ENCODE measurements at places on chromosomes 4 and X.

GRCh38 chr4:150855981-150856510 is 159.0 kb downstream of the LRBA start:
- DNase-seq = no peak

DNA sequence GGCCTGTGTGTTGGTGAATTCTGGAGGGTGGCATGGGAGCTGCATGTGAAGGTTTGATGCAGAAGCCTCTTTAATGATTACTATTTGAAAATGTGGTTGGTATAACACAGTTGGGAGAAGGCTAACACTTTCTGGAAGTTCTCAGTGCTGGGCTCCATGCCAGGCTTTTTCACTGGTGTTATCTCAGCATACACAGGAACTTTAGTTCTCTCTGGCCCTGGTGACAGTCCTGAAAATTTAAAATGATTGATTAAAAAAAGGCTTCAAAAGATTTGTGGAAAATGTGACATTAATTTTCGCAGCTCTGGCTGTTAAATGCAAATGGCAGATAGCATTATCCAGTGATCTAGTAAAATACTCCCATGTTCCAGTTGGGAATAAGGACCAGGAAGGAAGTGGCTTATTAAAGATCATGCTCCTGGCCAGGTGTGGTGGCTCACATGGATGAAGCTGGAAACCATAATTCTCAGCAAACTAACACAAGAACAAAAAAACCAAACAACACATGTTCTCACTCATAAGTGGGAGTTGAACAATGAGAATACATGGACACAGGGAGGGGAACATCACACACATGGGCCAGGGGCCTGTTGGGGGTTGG is 36.6 kb downstream of the DIPK2B start:
- no peak for DNase-seq

- DNase-seq = no peak
These were observed 82.4 kb upstream of the MYOZ2 start for GRCh38 chr4:119053245-119053644.

DNA sequence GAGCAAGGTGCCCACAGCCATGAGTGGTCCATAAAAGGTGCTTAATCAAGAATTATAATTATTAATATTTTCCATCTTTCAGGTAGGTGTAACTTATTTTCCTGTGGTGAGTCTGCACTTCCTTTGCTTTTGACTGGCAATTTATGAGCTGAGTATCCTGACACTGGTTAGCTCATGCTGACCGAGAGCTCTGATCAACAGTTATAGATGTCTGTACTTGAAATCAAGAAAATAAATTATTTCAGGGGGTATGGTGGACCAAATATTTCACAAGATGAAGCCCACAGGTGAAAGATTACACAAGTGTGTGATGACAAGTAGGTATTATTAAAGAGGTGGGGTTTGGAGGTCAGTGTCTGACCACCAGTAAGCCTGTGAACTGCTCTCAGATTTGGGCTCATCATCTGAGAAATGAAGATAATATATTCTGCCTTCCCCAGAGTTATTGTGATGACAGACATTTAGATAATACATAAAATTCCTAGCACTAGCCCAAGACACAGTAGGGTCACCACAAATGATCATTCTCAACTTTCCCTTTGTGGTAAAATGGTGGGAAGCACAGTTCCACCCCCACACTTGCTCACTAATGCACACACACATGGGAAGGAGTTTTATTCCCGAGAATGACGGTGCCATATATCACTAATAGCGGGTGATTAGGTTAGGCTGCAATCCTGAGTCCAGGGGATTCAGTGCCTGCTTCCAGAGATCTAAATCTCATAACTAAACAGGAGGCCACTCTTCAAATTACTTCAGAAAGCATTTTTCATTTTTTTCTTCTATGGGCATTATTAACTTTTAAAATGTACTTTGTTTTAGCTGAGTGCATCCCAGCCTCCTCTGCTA is 34.0 kb upstream of the PACRGL start:
- no peak for DNase-seq

- no peak for DNase-seq
These were observed 52.7 kb downstream of the MSX1 start for GRCh38 chr4:4912155-4912554.

DNA sequence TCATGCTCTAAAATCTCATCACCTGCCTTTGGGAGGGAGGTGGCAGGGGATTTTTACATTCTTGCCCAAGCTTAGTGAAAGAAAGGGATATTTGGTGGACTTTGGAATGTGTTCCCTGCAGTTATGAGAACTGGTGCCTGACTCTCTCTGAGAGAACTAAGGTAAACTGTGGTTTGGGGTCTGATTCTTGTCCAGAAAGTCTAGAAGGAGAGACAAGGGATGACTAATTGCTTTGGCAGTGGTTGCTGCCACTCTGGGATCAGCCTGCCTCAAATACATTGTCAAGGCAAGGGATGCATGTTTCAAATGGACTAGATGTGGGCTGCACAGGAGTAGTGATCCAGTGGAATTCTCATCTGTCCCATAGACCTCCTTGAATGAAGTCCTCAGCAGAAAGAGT is 115.2 kb downstream of the DDIT4L start:
- DNase-seq = no peak

- DNase-seq = no peak
These were observed 35.5 kb upstream of the PLS3 start for GRCh38 chrX:115525486-115525885.

GRCh38 chrX:52140020-52140419 is 44.7 kb upstream of the MAGED4 start:
- no peak for DNase-seq

DNA sequence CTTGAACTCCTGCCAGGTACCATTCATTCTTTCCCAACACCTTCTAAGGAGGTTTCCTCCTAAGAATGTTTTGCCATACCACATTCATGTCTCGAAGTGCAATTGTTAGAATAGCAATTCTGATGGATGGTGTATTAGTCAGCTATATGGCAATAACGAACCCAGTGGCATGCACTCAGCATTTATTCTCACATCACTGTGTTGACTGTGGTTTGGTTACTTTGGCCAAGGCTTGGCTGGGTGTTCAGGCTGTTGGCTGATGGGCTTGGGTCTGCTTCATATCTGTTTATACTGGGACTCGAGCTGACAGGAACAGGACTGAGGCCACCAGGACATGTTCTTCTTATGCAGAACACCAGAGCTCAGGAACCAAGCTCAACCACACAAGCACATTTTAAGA is 31.7 kb downstream of the PSAPL1 start:
- no peak for DNase-seq

DNA sequence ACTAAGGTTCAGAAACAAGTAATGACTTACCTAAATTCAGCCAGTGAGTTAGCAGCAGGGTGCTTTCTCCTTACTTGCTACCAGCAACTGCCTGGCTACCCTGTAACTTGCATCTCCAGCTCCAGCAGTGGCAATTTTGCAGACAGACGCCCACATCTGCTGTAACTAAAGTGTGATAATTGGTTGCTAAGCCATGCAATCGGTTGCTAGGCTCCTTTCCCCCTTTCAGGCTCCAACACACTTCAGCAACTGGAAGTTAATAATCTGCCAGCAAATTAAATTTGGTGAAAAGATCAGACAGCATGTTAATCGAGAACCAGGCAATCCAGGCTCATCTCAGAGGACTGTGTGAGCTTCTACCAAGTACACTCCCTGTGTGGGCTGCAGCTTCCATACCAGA is 24.2 kb upstream of the ARHGEF9 start:
- no peak for DNase-seq

DNA sequence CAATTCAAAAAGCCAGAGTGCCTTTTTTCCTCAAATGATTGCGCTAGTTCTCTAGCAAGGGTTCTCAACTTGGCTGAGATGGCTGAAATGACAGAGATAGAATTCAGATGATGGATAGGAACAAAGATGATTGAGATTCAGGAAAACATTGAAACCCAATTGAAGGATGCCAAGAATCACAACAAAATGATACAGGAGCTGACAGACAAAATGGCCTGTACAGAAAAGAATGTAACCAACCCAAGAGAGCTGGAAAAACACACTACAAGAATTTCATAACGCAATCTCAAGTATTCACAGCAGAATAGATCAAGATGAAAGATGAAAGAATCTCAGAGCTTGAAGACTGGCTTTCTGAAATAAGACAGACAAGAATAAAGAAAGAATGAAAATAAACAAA is 51.7 kb upstream of the MMAA start:
- no peak for DNase-seq

GRCh38 chr4:48243887-48244286 is 25.8 kb downstream of the TEC start:
- no peak for DNase-seq

DNA sequence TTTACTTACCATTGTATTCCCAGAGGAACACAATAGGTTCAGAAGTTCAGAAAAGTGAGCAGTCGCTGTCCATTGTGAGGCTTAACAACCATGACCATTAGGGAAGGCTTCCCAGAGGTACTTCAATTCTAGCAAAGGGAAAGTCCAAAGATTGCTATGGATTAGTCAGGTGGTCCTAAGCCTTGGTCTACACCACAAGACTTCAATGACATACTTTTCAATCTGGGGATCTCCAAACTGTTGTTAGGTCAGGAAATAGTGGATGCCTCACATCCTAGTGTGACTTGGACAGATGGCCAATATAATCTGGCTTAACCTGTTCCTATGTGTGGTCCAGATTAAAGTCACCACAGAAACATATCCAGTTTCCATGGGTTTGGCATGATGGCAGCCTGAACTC is 118.0 kb downstream of the SPCS3 start:
- no peak for DNase-seq

DNA sequence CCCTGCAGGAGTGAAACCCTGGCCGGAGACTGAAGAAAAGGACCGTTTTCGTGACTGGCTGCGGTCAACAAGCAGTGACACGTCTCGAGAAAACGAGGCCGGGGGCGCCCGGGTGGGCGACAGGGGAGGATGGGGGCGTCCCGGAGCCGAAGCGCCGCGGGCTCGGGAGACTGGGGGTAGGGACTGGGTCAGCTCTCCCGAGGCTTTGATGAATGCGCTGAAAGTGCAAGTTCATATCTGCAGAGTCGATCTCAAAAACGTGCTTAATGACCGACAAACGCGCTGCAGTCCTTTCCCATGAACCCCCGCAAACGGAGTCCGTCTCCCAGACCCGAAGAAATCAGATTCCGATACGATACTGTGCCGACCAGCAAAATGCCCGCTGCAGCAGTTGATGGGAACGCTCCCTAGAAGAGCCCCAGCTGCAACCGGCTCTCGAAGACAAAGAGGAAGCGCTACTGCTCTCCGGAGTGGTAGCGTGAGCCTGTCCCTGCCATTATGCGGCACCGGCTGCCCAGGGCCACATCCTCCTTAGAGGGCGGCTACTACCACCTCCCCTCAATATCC is 806 bp upstream of the CD99L2 start:
- DNase-seq = no peak

DNA sequence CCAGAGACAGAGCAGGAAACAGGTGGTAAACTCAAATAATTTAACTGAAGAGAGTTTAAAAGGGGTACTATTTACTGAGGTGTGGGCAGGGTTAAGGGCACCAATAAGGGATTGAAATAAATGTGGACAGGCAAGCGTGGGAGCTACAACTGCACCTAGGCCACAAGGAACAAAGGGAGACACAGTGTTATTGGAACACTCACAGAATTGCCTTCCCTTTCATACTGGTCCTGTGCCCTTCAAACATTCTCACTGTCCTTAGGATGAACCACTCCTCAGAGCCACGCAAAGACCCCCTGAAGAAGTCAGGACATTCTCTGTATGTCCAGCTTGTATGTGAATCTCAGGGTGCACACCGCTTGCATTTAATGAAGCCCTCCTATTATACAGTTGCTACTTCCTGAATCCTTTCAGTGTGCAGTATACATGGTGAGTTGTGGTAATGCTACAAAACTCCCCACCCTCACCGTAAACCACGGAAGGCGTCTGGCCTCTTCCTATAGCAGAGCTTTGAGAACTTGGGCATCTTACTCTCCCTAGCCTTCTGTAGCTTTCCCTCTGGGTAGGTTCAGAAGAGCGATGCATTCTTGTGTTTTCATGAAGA is 9.6 kb upstream of the MRPL1 start:
- peak; percentile 13 for DNase-seq

DNA sequence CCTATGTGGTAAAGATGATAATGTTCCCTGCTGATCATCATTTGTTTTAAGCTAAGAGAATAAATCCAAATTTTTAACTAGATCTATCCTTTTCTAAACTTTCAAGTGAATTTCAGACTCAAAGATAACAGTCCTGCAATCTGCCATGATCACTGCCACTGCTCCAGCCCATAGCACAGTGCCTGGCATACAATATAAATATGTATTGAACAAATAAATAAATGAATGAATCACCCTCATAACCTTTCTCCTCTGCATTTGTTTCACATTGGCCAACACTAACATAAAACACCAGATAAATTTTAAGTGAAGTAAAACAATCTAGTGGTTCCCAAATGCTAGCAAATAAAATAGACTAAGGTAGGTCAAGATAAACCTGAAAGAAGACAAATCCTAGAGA is 439.0 kb downstream of the GPM6A start:
- DNase-seq = no peak

DNA sequence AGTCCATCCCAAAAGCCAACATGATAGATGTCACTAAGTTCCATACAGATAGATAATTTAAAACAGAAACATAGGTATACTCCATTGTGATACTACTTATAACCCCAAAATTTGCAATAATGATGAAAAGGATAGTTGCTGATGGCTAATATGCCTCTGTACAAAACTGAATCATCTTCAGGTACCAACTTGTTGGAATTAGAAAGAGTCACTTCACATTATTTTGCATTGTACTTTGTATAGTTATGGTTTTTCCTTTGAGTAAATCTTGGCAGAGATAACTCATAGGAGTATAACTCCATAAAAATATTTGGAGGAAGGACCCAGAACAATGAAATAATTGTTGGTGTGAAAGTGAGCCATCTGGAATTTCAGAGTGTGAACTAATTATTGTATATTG is 17.6 kb downstream of the GIMD1 start:
- DNase-seq = no peak

GRCh38 chr4:22202246-22202974 is 253.8 kb upstream of the KCNIP4 start:
- DNase-seq = no peak

- DNase-seq = no peak
These were observed 26.5 kb downstream of the SPARCL1 start for GRCh38 chr4:87502580-87503238.

GRCh38 chr4:108109997-108110416 is 58.7 kb downstream of the LEF1 start:
- DNase-seq = no peak

DNA sequence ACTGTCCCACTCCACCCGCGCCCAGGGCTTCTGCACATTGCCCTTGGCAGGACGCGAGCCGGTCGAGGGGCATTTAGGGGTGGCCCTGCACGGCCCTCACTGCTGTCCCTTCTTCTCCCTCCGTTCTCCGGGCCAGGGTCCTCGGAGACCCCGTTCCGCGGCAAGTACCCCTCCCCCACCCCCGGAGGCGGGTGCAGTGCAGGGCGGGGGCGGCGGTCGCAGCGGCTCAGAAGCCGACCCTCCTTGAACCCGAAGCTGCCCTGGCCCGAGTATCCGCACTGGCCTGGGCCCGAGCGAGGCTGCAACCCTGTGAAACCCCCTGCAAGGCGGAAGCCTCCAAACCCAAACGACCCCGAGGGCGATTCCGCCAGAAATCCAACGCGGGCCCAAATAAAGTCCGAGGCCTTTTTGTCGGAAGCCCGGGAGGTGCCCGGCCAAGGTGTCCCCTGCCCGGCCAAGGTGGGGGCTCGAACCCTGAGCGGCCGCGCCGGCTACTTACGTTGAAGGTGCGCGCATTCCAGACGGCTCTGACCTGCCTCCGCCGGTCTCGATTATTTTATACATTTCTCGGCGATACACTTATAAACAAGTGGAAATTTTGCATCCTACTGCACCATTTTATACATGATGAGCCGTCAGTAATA is 53.1 kb upstream of the TMEM33 start:
- no peak for DNase-seq

- DNase-seq = no peak
These were observed 705 bp downstream of the RPS6KA3 start for GRCh38 chrX:20265726-20266681.
